ENCODE measurements at places on chromosomes 16 and 17. TPM values are rescaled to one million over a fixed set of nuclear protein-coding genes. Genes with fewer than 3 reads are reported as not detected.

- no peak for DNase-seq
Observed at GRCh38 chr17:79425686-79426085, 185.2 kb downstream of the RBFOX3 start.

MGAT5B gene
- total RNA-seq = 41.4 TPM

GLG1 gene
- total RNA-seq = 123 TPM

DNA sequence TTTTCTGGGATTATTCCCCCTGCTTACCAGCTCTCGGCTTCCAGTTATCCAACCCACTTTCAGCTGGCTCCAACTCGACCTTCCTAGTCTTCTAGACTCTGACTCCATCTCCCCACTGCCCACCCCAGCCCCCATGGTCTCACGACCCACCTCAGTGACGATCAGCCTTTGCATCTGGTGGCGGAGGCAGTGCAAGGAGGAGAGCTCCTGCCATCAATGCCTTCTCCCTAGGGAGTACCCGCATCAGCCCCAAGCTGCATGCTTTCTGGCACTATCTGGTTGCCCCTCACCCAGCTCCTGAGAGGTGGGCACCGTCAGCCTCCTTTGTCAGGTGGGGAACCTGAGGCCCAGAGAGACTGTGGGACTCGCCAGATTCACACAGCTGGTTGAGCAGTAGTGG, 72.6 kb upstream of the RPL38 start:
- DNase-seq = no peak

DNA sequence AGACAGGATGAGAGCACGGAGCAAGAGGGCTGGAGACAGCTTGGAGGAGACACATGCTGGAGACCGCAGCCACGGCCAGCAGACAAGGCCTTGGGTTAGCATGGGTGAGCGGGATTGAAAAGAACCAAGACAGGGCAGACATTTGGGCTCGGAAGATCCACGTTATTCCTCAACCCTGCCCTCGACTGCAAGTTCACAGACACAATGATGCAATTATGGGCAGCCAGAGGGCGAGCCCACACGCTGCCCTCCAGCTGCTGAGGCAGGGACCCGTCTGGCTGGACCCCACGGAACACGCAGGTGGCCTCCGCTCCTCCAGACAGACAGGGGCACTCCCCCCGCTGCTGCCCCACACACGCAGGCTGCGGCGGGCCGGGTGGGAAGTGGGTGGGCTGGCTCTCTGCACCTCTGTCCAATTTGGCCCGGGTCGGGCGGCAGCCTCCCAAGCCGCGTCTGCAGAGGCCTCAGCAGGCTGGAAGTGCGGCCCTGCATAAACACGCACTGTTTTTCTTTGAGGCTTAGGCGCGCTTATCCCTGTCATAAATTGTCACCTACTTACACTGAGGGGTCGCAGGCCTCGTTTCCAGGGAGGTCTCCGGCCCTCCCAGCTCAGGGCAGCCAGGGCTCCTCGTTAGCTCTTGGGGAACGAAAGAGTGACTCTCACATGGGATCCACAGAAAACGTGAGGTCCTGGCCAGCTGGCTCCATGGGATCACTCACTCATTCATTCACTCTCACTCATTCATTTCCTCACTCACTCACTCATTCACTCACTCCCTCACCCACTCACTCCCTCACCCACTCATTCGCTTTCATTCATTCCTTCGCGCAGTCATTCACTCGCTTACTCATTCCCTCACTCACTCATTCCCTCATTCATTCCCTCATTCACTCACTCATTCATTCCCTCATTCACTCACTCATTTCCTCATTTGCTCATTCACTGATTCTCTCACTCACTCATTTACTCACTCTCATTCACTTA, 303.9 kb downstream of the C16orf95 start:
- DNase-seq = no peak

GRCh38 chr16:71637398-71637797, 11.4 kb downstream of the MARVELD3 start:
- no peak for DNase-seq

GRCh38 chr17:73261617-73261951, at the start of gene CPSF4L:
TSS of gene CPSF4L (minus strand) at chr17:73261880. CDS start at chr17:73261818, 62 bp downstream.
- DNase-seq = no peak

DNA sequence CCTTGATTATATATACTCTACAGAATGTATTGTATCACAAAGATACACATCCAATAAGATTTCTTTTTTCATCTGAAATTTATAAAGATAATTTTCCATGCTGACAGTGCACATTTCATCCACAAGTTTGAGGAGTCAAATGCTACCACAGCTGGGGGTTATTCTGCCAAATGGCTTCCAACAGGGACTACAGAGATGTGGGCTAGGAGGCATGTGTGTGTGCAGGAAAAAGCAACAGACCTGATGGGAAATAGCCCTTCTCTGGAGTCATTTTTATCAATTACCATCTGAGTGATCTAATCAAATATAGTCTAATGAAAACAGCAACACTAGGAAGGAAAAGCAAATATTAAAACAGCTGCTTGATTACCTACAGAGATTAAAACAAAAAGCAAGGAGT, 290.5 kb downstream of the CEP112 start:
- no peak for DNase-seq

CLEC10A gene
- total RNA-seq = 0.24 TPM

DNA sequence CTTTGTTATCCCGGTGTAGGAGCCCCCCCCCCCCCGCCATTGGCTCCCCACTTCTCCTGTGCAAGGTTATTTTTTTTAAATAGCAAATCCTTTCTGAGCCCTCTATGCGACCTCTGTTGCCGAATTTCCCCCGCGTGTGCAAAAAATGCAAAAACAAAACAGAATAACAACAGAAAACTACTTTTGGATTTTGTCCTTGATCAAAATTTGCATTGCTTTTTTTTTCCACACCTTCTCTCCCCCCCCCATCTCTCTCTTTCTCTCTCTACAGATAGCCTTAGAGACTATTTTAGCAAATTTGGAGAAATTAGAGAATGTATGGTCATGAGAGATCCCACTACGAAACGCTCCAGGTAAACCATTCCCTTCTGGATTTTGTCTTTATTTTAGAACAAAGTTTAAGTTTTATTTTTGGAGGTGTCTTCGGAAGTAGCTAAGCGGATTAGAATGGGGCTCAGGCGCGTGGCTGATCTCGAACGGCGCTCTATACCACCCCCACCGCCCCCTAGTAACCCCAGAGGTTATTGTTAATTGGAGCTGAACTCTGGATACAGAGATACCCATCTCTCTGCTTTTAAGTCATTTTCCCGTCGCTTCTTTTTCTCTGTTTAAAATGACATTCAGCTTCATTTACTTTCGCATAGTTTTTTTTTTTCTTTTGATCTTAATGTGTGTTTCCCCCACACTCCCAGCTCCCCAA, 1.0 kb downstream of the MSI2 start:
- DNase-seq = peak; percentile 46

DNA sequence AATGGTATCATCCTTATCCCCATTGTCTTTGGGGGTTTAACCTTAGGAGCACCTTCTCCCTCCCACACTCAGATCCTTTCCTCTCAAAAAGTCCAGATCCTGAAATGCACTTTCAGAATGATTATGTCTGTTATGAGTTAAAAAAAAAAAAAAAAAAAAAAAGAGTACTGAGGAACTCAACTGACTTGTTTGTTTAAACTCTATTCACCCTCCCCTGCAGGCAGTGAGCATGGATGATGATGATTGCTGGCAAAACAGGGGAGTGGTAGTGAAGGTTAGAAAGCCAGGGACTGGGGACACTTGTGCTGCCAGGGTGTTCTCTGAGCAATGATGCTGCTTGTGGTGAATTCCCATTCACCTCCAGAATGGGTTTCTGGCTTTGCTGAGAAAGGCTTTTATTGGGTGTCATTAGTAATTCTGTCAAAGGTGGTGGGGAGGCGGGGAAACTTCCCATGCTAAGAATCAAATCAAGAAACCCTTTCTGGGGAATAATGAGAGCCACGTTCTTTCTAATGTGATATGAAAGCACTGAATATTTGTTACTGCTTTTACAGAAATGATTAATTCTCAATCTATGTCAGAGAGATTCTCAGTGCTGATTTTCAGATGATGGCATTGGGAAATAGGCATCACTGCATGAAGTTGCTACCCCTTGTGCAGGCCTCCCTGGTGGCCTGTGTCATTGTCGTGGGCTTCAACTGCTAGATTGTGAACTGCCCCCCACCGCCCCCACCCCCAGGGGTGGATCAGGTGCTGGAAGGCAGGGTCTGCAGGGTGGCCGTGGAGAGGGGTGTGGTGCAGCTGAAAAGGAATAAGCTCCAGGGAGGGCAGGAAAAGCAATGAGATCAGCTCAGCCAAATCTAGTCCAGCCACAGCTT, 14.1 kb downstream of the CCL4 start:
- no peak for DNase-seq

- DNase-seq = no peak
Observed at GRCh38 chr16:58904291-58904690, 170.2 kb upstream of the GOT2 start.

PDE6G gene
- 0.69 TPM for total RNA-seq

DNA sequence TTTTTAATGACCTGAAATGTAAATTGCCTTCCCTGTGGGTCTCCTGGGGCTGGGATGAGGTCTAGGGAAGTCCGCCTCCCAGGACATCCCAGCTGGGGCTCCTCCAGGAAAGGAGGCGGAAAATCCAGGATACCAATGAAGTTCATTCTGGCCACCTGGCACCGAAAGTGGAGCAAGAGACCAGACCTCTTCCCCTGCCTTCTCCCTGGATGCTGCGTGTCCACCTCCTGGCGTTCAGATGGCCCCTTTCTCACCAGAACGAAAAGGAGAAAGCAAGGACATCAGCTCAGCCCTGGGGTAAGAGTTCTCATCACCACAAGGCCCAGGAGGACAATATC, 20.4 kb downstream of the RBFOX3 start:
- no peak for DNase-seq

DNA sequence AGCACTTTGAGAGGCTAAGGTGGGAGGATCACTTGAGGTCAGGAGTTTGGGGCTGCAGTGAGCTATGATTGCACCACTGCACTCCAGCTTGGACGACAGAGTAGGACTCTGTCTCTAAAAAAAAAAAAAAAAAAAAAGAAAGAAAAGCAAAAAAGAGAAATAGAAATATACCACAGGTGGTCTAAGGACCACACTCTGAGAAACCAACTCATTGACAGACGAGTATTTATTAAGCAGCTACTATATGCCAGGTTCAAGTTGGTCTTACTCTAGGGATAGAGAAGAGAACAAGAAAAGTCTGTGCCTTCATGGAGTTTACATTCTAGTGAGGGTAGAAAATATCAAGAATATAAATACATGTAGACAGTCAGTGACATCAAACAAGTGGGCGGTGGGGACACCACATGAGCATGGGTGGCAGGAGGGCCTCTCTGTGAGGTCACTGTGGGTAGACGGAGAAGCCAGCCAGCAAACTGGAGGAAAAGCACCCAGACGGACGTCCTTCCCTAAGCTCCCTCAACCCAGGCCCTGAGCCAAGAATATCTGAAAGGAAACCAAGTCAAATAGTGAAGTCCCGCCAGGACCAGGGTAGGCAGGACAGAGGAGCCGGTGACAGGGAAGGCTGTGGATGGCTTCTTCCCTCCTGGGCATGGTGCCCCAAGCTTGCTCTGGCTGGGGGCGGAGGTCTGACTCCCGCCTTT, 4.7 kb downstream of the CDIPT start:
- DNase-seq = no peak

DNA sequence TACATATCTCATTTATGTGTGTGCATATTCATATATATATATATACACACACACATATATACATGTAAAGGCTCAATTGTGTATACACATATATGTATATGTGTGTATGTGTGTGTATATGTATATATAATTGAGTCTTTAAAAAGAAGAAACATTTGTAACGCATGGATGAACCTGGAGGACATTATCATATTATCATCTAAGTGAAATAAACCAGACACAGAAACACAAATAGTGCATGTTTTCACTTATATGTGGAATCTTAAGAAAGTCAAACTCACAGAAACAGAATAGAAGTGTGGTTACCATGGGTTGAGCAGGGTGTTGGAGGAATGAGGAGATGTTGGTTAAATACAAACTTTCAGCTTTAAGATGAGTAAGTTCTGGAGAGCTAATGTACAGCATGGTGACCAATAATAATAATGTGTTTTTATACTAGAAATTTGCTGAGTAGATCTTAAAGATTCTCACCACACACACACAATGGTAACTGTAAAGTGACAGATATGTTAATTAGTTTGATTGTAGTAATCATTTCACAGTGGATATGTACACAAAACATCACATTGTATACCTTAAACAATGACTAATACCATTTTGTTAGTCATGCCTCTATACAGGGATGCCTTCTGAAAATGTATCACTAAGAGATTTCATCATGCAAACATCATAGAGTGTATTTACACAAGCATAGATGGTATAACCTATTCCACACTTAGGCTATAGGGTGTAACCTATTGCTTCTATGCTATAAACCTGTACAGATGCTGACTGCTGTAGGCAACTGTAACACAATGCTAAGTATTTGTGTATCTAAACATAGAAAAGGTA, 132.6 kb upstream of the CACNG5 start:
- no peak for DNase-seq

PLLP gene
- not detected for total RNA-seq

DNA sequence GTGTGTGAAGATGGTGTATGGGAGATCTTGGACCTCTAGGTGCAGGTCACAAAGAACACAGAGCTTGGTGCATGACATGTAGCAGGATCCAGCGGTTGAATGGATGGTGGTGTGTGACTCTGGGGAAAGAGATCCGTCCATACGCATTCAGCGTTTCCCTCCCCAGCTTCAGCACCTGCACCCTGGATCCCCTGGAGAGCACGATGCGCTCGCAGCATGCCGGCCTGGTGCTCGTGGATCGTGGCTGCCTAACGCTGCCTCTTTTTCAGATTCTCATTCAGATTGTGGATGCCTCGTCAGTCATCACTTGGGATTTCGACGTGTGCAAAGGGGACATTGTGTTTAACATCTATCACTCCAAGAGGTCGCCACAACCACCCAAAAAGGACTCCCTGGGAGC, 70.9 kb downstream of the SEC14L1 start:
- no peak for DNase-seq

DNA sequence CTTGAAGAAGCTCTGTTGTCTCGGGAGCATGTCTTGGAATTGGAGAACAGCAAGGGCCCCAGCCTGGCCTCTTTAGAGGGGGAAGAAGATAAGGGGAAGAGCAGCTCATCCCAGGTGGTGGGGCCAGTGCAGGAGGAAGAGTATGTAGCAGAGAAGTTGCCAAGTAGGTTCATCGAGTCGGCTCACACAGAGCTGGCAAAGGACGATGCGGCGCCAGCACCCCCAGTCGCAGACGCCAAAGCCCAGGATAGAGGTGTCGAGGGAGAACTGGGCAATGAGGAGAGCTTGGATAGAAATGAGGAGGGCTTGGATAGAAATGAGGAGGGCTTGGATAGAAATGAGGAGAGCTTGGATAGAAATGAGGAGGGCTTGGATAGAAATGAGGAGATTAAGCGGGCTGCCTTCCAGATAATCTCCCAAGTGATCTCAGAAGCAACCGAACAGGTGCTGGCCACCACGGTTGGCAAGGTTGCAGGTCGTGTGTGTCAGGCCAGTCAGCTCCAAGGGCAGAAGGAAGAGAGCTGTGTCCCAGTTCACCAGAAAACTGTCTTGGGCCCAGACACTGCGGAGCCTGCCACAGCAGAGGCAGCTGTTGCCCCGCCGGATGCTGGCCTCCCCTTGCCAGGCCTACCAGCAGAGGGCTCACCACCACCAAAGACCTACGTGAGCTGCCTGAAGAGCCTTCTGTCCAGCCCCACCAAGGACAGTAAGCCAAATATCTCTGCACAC, 21.2 kb downstream of the AKAP1 start:
- no peak for DNase-seq

C17orf107 gene
- 3.9 TPM for total RNA-seq

ASPHD1 gene
- total RNA-seq = not detected

GRCh38 chr16:66007717-66008116, 358.8 kb upstream of the CDH5 start:
- DNase-seq = no peak

- DNase-seq = no peak
Observed at GRCh38 chr17:59154292-59154720, 680 bp downstream of the SKA2 start.

GABARAP gene
- 350 TPM for total RNA-seq

KRTAP4-3 gene
- total RNA-seq = not detected

Data from B cell (primary cell).